ENCODE measurements at places on chromosomes 7 and 10. TPM values are rescaled to one million over a fixed set of nuclear protein-coding genes. Genes with fewer than 3 reads are reported as not detected.
A peak's percentile ranks its signal among the peaks of the same experiment; 100 is the strongest.

The RET gene
- 70.1 TPM for total RNA-seq

The GRM8 gene
- total RNA-seq, result 0.80 TPM

DNA sequence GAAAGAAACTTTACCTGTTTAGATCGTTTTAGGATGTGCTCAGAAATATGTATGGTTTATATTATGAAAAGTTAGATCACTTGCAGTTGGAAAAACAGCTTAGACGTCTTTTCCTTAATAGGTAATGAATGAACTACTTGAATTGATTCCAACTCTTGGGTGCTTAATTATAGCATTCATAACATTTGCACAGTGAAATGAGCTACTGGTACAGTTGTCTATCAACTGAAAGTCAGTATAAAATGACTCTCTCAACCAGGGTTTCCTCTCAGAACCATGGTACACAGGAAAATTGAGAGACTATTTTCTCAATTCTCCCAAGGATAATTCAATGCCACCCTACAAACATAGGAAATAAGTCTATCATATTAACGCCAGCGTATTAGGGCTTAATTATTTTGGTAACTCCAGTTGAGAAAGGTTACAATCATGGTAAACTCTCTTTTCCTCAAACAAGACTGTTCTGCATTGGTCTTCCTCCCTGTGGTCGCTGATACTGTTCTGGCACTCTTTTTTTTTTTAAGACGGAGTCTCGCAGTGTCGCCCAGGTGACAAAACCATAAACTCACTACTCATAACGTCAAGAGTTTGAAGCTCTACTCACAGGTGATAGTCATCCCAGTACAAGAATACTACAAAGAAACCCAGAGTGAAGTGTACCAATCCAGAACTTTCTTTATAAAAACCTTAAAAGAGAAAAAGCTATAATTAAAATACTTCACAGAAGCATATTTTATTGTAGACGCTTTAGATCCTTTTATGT lies 2.0 kb downstream of the ANLN start:
- DNase-seq, result no peak

The INHBA gene
- total RNA-seq, result 1.7 TPM

The GTF2IRD1 gene
- total RNA-seq, result 80.4 TPM

The RELN gene
- total RNA-seq, result not detected

- H3K27ac ChIP-seq, result no peak overlapping the region
- H3K4me3 ChIP-seq, result no peak overlapping the region
- H3K4me1 ChIP-seq, result peaks cover 30% of the 10 kb centered on the region
- H3K27me3 ChIP-seq, result no peaks in the 10 kb centered on the region
- H3K36me3 ChIP-seq, result peaks cover 14% of the 10 kb centered on the region
Measured at GRCh38 chr7:100471021-100471420, 7.0 kb upstream of the SPACDR start.

DNA sequence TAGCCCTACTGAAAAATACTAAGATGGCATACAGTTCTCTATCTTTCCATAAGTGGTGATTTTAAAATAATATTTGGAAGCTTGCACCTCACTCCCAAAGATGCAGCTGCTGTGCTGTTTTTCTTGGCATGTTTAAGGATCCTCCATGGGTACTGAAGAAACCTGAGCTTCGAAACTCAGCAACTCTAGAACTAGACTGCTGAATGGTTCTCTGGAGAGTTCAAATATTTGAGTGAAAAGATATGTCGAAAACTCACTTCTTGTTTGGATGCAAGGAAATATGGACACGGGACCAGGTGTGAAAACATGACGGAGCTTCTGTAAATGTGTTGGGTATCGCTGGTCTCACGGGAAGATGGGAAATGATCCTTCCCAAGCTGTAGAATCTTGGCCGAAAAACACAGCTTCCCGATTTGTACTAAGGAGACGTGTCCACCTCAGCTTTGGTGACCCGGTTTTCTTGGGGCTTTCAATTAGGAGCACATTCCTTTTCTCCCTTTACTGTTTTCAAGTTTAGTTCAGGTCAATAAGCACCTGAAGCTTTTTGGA lies 543.8 kb upstream of the NRP1 start:
- no peak overlapping the region for H3K4me3 ChIP-seq
- H3K27ac ChIP-seq, result no peak overlapping the region
- H3K27me3 ChIP-seq, result no peaks in the 10 kb centered on the region
- no peak for DNase-seq
- no peaks in the 10 kb centered on the region for H3K36me3 ChIP-seq

DNA sequence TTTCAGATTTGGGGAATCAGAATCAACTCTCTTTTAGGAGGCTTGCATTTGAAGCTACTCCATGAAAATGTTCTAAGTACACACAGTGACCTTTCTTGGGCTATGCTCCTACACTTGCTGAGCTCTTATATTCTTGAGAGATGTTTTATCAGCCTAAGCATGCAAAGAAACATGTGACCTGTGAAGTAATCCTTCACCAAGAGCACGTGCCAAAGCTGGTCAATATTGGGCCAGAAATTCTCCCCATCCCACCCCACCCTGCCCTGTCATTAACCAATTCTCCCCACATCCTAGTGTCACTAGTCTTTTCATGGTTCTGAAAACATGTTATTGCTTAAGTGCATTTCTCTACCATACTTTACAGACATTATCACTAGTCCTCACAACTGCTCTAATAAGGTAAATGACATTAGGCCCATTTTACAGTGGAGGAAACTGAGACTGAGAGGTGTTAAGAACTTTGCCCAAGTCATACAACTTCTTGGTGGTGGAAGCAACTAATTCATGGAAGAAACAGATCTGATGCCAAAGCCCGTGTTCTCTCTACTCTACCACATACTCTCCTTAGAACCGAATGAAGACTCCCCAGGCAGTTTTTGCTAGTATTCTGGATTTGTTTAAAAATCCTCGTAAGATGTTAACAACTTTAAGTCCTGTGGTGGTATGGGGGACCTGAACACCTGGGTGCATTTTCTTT lies 200.6 kb downstream of the PTEN start:
- no peaks in the 10 kb centered on the region for H3K4me1 ChIP-seq
- no peak overlapping the region for H3K27ac ChIP-seq
- H3K36me3 ChIP-seq, result no peaks in the 10 kb centered on the region
- no peak overlapping the region for H3K4me3 ChIP-seq

The ZNF804B gene
- not detected for total RNA-seq

DNA sequence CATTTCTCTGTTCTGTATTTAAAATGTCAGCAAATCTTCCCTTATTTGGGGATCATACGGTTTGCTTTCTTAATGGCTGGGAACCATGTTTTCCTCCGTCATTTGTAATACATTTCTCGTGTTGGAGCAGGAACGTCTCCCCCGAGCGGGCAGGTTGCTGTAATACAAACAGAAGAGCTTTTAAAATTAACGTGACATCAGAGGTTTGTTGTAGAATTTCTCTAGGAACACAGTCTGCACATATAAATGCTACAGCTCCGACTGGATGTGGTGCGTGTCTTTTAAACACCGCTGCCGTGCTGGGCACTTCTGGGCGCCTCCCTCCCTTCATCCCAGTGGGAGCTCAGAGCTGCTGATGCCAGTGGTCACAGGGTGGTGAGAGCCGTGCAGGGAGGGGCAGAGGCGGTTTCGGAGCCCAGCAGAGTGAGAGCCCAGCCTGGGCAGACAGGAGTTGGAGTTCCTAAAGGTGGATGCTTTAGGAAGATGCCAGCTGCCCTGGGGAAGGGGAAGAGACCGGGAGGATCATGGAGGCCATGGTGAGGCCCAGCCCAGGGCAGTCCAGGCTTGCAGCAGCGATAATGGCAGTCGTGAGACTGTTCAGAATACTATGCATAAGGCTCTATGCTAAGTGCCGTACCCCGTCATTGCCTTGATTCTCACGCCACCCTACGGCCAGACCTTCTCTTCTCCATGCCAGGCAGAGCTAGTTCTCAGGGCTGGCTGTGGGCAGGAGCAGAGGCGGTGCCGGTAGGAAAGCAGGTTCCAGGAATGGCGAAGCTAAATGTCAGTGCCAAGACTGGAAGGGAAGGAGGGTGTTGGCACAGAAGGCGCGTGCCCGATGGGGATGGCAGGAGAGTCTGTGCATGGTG lies 96.2 kb downstream of the GLRX3 start:
- H3K36me3 ChIP-seq, result no peaks in the 10 kb centered on the region
- no peak for DNase-seq
- H3K4me3 ChIP-seq, result no peak overlapping the region
- no peaks in the 10 kb centered on the region for H3K27me3 ChIP-seq

The APBB1IP gene
- not detected for total RNA-seq

DNA sequence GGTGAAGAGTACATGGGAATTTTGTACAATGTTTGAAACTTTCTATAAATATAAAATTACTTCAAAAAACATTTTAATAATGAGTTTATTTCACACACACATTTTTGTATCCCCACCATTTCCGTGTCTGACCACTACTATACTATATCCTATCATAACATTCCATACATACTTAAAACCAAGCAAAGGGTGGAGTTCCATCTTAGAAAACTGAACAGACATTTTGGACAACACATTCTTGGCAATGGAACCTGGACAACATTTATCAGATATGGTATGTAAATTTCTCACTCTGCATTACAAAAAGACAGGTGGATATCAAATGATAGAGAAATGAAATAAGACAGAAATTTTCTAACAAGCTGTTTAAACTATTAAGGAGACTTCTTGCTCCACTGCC lies 168.9 kb downstream of the TWIST1 start:
- H3K36me3 ChIP-seq, result no peaks in the 10 kb centered on the region
- H3K4me1 ChIP-seq, result peaks cover 12% of the 10 kb centered on the region
- no peak overlapping the region for H3K27ac ChIP-seq
- DNase-seq, result no peak
- no peak overlapping the region for H3K4me3 ChIP-seq
- H3K27me3 ChIP-seq, result no peaks in the 10 kb centered on the region

DNA sequence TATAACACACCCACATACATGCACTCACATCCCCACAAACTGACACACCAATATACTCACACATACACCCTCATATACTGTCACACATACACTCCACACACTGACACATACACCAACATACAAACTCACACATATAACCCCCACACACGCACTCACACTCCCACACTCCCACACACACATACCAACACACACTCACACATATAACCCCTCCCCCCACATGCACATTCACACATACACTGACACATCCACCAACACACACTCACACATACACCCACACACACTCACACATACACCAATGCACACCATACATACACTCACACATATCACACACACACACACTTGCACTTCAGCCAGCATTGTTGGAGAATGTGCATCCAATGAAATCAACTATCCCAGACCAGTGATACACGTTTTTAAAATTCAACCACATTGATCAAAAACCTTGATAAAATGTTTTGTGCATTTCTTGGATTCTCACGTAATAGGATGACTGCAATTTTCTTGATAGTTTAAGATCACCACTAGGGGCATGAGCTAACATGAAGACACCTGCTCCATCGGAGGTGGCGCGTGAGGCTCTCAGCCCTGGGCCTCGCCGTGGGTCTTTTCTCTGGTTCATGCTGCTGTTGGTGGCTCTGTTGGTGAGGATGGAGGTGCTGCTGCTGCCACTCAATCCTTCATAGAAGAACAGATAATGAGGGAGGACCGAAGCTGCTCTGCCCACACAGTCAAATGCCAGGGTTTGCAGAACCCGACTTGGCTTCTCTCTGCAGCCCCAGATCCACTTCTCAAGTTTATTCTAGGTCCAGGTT lies 32.1 kb upstream of the CHST15 start:
- no peaks in the 10 kb centered on the region for H3K27me3 ChIP-seq
- H3K4me1 ChIP-seq, result no peaks in the 10 kb centered on the region
- H3K27ac ChIP-seq, result no peak overlapping the region
- DNase-seq, result peak; percentile 12

DNA sequence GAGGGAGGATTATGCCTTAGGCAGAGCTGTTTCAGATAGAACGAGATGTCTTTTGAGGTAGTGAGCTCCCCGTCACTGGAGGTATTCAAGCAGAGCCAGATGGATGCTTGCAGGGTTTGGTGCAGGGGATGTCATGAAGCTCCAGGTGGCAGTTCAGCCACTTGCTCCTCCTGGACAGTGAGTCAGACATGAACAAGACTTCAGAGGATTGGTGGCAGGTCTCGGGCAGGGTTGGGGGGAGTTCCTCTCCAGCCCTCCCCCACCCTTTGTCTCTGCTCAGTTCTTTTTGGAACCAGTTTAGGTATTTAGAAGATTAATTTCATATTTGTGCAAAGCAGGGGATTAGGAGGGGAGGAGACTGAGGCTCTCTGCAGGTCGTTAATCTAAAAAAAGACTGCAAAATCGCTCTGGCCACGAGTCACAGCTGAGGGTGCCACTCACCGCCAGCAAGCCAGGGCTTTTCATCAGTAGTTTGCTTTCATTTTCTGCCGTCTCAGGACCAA lies 21.5 kb upstream of the MYL10 start:
- H3K36me3 ChIP-seq, result no peaks in the 10 kb centered on the region
- DNase-seq, result no peak
- H3K4me1 ChIP-seq, result peaks cover 5% of the 10 kb centered on the region
- H3K27me3 ChIP-seq, result no peaks in the 10 kb centered on the region

The GRM3 gene
- total RNA-seq, result not detected

- no peaks in the 10 kb centered on the region for H3K27me3 ChIP-seq
- H3K36me3 ChIP-seq, result no peaks in the 10 kb centered on the region
- no peaks in the 10 kb centered on the region for H3K4me1 ChIP-seq
Measured at GRCh38 chr10:30882281-30882680, 149.4 kb downstream of the ZNF438 start.

- peaks cover 9% of the 10 kb centered on the region for H3K4me1 ChIP-seq
- H3K4me3 ChIP-seq, result no peak overlapping the region
- no peak for DNase-seq
- H3K27me3 ChIP-seq, result no peaks in the 10 kb centered on the region
Measured at GRCh38 chr10:72682638-72683037, 9.3 kb upstream of the MCU start.

GRCh38 chr10:36437367-36437766 lies 688.0 kb upstream of the ANKRD30A start:
- H3K27ac ChIP-seq, result no peak overlapping the region
- H3K27me3 ChIP-seq, result no peaks in the 10 kb centered on the region
- H3K4me3 ChIP-seq, result no peak overlapping the region
- H3K36me3 ChIP-seq, result no peaks in the 10 kb centered on the region

All from A673 (cell line).